Hematopoietic multipotent progenitor cell treated with erythropoietin and hydrocortisone succinate and interleukin-3 and kit ligand, for 4 days (in vitro differentiated cells): ENCODE measurements at places on chromosomes 1 and 21.
A peak's percentile ranks its signal among the peaks of the same experiment; 100 is the strongest.

- no peak for DNase-seq
Measured at GRCh38 chr1:97738270-97738669, 182.6 kb downstream of the DPYD start.

GRCh38 chr1:58515794-58516401 is 30.6 kb downstream of the OMA1 start:
- peak; percentile 89 for DNase-seq

DNA sequence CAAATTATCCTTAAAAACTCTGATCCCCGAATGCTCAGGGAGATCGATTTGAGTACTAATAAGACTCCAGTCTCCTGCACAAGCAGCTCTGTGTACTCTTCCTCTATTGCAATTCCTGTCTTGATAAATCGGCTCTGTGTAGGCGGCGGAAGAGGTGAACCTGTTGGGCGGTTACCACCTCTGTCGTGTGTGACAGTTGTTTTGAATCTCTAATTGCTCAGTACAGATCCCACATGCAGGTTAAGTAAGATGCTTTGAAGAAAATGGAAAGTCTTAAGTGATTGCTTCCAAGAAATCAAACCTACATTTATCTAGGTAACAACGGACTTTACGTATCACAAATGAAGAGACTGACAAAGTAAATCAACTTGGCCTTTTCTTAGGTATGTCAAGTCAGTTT is 35.5 kb downstream of the COA6 start:
- DNase-seq = no peak

GRCh38 chr1:171207377-171207776 is 22.3 kb downstream of the FMO2 start:
- DNase-seq = no peak

- DNase-seq = no peak
Measured at GRCh38 chr1:36982709-36983108, 51.6 kb downstream of the GRIK3 start.

DNA sequence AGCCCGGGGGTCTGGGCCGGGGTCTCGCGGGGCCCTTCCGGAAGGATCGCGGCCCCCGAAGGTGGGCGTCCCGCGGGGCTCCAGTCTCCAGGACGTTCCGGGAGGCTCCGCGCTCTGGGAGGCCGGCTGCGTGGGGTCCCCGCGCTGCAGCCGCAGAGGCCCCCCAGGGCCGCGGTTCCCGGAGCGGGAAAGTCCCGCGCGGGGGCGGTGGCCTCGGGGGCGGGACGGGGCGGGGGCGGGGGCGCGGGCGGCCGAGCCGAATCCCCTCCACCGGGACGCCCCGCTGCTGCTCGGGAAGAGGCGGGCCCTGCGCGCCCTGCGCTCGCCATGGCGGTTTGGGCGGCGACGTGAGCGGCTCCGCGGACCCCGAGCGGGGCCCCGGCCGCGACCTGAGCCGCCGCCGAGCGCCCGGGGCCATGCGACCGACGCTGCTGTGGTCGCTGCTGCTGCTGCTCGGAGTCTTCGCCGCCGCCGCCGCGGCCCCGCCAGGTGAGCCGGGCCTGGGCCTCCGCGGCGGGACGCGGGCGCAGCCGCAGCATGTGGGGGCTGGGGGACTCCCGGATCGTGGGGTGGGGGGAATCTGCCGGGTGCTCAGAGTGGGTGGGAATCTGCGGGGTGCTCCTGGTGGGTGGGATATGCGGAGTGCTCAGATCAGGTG is at the start of gene IFNGR2:
Gene IFNGR2 (plus strand): TSS at position 286 of the 658 bp plus-strand sequence. CDS start 131 bp downstream, at position 417.
- DNase-seq = peak; percentile 67

GRCh38 chr1:196355206-196355786 is 252.9 kb downstream of the KCNT2 start:
- peak; percentile 54 for DNase-seq

- no peak for DNase-seq
Measured at GRCh38 chr21:15793550-15794235, 63.9 kb downstream of the USP25 start.

DNA sequence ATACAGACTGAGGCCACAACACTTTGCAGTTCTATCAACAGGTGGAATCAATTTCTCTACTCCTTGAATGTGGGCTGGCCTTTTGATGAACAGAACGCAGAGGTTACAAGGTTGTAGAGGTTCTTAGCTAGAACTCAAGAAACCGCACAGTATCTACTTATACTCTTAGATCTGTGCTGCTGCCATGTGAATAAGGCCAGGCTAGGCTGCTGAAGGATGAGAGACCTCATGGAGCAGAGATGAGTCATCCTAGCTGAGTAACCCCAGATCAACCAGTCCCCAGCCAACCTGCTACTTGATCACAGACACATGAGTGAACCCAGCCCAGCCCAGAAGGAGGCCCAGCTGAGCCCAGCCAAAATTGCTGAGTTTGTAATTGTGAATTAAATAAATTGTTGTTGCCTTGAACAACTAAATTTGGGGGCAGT is 35.3 kb upstream of the BCAR3 start:
- peak; percentile 33 for DNase-seq

DNA sequence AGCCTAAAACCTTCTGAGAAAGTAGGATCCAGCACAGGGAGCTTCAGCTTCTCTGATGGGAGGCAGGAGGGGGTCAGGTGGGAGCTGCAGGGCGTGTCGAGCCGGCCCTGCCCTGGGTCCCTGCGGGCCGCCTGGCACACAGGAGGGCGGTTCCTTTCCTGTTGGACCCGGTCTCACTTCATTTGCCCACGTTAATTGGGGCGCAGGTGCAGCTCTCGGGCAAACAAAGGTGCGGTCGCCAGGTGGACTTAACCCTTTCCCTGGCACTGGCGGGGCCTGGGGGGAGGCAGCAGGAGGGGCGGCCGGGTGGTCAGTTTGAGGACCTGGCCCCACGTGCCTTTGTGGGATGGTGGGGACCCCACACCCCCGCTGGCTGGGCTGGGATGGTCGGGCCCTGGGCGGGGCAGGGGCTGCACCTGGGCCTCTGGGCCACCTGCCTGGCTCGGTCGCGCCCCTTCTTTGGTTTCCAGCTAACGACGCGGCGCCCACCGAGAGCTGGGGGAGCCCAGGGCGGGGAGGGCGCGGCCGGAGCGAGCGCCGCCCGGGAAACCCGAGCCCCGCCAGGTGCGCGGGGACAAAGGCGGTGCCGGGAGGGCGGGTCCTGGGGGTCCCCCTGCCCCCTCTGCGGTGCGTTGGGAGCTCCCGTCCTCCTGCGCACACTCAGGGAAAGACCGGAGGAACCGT is 20.8 kb upstream of the C1orf159 start:
- DNase-seq = no peak

- DNase-seq = no peak
Measured at GRCh38 chr1:227416156-227416830, 98.0 kb upstream of the CDC42BPA start.

DNA sequence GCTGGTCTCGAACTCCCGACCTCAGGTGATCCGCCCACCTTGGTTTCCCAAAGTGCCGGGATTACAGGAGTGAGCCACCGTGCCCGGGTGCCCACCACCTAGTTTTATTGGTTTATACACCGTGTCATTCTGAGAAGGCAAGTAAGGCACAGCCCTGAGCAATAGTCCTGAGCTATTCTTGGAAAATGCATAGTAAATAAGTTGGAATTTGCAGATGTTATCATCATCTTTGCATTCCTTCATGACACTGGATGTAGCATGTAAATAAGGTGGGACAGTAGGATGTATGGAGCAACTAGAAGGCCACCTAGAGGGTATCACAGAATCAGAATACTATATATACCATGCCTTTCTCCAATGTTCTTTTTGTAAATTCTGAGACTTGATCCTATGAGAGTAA is 11.0 kb downstream of the TOR1AIP2 start:
- no peak for DNase-seq

GRCh38 chr1:12142891-12143630 is 23.7 kb upstream of the TNFRSF1B start:
- DNase-seq = peak; percentile 65

DNA sequence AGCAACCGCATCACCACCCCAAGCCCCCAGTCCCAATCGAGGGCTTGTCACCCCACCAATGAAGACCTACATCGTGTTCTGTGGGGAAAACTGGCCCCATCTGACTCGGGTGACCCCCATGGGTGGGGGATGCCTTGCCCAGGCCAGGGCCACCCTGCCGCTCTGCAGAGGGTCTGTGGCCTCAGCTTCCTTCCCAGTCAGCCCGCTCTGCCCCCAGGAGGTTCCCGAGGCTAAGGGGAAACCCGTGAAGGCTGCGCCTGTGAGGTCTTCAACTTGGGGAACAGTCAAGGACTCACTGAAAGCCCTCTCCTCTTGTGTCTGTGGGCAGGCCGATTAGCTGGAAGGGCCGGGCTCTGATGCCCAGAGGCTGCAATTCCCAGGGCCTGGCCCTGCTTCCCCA is 2.0 kb downstream of the SRARP start:
- no peak for DNase-seq

- DNase-seq = no peak
Measured at GRCh38 chr1:232225336-232226131, 404.4 kb downstream of the SIPA1L2 start.

DNA sequence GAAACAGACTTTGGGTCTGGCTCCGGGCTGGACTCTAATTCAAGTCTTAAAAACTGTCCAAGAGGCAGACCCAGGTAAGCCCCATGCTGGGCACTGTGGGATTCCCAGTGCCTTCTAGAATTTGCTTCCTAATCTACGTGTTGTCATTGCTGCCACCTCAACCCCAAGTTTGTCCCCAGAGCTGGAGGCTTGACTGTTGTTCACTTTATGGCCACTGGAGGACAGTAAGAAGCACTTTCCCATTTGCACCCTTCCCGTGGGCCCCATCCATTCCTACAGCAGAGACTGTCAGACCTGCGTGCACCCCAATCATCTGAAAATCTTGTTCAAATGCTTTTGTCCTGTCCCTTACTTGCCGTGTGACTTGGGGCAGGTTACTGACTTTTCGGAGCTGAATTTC is 29.4 kb upstream of the VASH2 start:
- DNase-seq = peak; percentile 33

GRCh38 chr1:55833529-55834091 is 618.4 kb upstream of the USP24 start:
- DNase-seq = no peak

- DNase-seq = no peak
Measured at GRCh38 chr1:15180189-15180588, 26.6 kb downstream of the TMEM51 start.
